ENCODE measurements at places on chromosomes 3 and 15. TPM values are rescaled to one million over a fixed set of nuclear protein-coding genes. Genes with fewer than 3 reads are reported as not detected.

- DNase-seq: no peak
These were observed 1.2 kb upstream of the LINGO1 start for GRCh38 chr15:77633913-77634265.

GRCh38 chr3:16332904-16333426 is 68.0 kb downstream of the OXNAD1 start:
- DNase-seq: no peak

- no peak for DNase-seq
These were observed 946.8 kb downstream of the TUSC7 start for GRCh38 chr3:117656391-117656790.

Gene RASGRP1
- 0.23 TPM for total RNA-seq

DNA sequence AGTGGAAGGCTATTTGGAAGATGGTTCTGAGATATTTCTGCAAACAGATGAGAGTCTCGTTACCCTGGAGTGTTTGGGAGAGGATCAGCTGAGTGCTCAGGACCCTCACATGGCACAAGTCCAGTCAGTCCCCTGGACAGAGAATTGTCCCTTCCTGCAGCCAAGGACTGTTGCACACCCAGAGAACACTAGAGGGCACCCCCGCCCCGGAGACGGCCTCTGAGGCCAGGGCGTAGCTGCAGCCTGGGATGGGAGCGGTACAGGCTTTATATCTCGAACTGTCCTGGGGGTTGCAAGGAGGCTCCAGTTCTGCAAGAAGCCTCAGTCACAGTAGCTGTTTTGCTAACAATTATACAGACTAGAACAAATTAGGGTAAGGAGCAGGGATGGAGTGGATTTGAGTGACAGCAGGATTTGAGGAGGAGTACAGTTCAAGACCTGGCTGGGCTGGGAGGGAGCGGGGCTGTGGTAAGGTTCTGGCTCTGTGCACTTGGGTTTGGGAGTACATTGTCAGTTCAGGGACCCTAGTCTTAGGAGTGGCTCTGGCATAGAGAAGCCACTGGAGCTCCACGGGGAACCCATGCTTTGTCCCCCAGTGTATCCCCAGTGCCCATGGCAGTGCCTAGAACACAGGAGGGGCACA is 67.6 kb upstream of the HACD2 start:
- peak; percentile 87 for DNase-seq

DNA sequence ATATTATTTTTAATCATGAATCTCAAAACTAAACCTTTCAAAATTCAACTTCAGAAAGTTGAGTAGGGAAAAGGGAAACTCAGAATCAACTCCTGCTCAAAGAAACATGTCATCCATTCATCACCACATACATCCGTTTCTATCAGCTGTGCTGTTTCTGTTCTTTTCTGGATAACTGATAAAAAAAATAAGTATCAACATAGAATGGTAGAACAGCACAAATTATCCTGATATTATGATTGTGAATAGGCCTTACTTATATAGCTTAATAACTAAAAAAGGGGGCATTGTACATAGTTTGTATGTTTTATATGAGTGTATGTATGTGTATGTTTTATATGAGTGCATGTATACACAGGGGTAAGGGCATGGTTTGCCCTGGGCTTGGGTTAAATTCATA is 3.1 kb downstream of the TM4SF1 start:
- no peak for DNase-seq

Gene CORO2B
- total RNA-seq: 3.0 TPM

- DNase-seq: no peak
These were observed 353.2 kb upstream of the PROK2 start for GRCh38 chr3:72137865-72138861.

DNA sequence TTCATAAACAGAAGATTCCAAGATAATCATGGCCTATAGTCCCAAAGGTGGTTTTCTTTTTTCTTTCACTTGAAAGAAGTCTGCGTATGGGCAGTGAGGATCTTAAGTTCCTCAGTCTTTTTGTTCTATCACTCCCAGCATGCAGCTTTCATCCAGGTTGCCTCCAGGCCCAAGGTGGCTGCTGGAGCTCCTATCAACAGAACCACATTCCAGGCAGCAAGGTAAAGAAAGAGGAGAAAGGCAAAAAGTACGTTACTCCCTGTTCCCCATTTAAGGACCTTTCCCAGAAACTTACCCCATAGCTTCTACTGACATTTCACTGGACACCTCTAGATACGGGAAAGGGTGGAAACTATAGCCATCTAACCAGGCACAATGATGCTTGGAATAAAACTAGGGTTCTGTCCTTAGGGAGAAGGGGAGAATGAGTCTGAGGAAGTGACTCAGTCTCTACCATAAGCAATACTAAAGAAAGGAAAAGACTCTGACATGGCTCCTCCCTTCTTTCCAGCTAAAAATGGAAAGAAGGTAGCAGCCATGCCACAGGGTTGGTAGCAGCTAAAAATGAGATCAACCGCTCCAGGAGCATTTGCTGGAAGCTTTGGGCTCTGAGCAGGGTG is 313.9 kb upstream of the NR2E3 start:
- DNase-seq: no peak

Gene ADPRH
- 16.9 TPM for total RNA-seq

GRCh38 chr3:57151021-57151449 is 14.1 kb downstream of the IL17RD start:
- no peak for DNase-seq

Gene MANF
- 18.1 TPM for total RNA-seq

- no peak for DNase-seq
These were observed 439.8 kb upstream of the ARRDC4 start for GRCh38 chr15:97520689-97521088.

- DNase-seq: no peak
These were observed 411.9 kb upstream of the CCDC54 start for GRCh38 chr3:106965307-106965706.

DNA sequence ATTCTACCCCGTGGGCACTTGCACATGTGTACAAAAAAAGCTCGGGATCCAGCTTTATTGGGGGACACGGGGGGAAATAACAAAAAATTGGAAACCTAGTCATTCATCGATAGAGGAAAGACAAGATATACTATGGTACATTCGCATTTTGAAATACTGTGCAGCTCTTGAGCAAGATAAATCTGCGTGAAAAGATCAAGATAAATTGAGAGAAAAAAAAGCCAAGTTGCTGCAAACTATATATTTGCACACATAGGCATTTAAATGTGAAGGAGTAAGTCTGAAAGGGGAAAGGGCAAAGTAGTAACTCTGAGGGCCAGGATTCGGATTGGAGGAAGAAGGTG is 620 bp upstream of the UBR1 start:
- DNase-seq: no peak

GRCh38 chr3:2993736-2994135 is 116.4 kb downstream of the IL5RA start:
- DNase-seq: no peak

- DNase-seq: no peak
These were observed 345.9 kb downstream of the FOXP1 start for GRCh38 chr3:71237672-71238071.

GRCh38 chr3:175890066-175890465 is 1030.9 kb downstream of the NAALADL2 start:
- no peak for DNase-seq

Gene TRIM42
- not detected for total RNA-seq

DNA sequence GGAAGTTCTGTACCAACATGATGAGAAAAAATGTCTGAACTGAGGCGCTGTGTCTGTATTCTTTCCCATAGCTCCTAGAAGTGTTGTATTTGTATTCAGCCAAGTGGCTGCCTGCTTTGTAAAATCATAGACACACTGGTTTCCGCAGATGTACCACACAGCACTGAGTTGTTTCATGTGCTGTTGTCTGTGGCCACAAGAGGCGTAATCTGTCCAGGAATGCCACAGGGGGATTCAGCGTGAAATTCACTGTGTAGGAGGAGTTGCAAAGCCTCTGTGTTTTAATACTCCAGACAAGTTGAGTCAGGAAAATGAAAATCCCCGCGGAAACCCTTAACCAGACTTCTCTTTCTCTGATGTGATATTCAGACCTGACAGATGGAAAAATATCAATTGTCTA is 462.2 kb downstream of the NSUN3 start:
- no peak for DNase-seq

DNA sequence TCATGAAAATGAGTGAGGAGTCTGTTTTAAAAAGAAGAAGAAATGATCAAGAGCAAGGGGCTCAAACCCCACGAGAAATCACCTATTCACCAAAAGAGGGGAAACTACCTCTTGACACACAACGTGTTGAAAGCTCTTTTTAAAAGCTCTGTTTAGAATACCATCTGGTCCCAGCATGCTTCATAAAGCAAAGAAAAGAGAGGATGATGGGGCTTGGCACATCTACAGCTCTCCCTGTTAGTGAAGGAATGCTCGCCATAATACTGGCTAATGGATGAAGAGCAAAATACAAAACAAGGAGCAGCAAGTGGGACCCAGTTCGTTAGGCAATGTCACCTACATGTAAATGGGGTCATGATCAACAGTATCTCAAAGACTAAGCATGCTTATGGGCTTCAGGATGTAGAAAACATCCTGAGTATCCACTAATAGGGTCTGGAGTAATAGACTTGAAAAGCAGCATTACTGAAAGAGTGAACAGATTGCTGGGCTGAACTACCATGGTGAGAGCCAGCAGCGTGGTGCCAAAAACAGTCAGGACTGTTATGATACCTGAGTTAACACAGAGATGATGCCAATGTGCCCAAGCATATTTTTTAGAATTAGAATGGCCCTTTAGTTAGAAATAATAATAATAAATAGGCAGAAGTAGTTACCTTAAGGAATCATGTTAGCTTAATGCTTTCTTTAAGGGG is 159.7 kb upstream of the POU1F1 start:
- DNase-seq: no peak
